Stimulated activated CD8-positive, alpha-beta memory T cell treated with anti-CD3 and anti-CD28 coated beads, Interleukin-4, amount 100 ng/mL, for 1 hour (primary cell): ENCODE measurements at places on chromosomes 2 and 18.

GRCh38 chr2:45729753-45730512, 78.5 kb downstream of the PRKCE start:
- no peak for DNase-seq

- DNase-seq, result no peak
These were observed 104.8 kb upstream of the CWC22 start for GRCh38 chr2:180111901-180112300.

GRCh38 chr2:172080641-172081220, 4.6 kb upstream of the DLX1 start:
- DNase-seq, result no peak

DNA sequence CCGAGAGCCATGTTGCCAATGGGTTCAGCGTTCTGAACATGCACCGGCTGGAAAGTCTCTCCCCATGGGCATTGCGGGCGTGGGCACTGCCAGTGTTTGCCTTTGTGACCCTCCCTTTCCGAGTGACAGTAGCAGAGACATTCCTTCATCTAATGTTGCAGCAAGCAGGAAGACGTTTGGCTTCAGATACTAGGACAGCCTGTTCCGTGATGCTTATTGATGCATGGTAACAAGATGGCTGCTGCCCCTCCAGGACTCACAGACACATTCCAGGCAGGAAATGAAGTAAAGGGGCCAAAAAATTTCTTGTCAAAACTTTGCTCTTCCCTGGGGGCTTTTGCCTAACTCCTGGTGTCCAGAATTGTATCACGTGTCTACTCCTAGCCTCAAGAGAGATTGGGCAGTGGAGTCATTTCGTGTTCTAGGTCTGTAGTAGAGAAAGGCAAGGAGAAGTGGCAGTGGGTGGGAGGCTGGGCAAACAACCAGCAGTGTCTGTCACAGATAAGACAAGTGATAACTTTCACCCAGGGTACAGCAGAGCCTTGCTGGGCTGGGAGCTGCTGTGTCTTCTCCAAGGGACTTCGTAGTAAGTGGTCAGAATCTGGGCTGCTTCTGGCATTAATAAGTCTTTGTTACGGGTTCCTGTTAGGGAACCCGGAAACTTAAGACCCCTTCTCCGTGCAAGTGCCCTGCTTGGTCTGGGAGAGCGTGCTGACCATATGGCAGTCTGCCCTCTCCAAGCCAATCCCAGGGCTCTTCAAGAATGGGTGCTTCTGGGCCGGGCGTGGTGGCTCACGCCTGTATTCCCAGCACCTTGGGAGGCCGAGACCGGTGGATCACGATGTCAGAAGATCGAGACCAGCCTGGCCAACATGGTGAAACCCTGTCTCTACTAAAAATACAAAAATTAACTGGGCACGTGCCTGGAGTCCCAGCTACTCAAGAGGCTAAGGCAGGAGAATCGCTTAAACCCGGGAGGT, 93.5 kb downstream of the TFCP2L1 start:
- no peak for DNase-seq

GRCh38 chr2:190121971-190122370, 59.4 kb upstream of the MSTN start:
- DNase-seq, result no peak

- no peak for DNase-seq
These were observed 26.0 kb upstream of the HPCAL1 start for GRCh38 chr2:10276481-10277292.

- DNase-seq, result no peak
These were observed 944.0 kb downstream of the DPP10 start for GRCh38 chr2:115386465-115386864.

GRCh38 chr2:162435676-162436075, 91.7 kb downstream of the GCA start:
- no peak for DNase-seq
